Vagina (tissue), 2 donors: ENCODE measurements at places on chromosomes 2 and 18.

- DNase-seq = no peak
Observed at GRCh38 chr18:10490401-10491165, 35.2 kb upstream of the NAPG start.

GRCh38 chr2:72981536-72981935, 64.2 kb downstream of the EMX1 start:
- no peak for DNase-seq

DNA sequence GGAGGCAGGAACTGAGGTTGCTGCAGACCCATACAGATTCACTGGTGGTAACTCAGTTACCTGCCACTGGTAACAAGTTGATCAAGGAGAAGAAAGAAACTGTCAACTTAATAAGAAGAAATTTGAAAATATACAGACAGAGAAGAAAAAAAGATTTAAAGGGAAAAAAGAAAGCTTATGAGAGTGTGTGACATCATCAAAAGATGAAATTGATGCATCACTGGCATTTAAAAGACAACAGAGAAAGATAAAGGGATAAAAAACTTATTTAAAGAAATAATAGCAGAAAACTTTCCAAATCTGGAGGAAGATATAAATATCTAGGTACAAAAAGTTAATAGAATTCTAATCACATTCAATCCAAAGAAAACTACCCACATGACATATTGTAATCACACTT, 1003.2 kb downstream of the TDRD15 start:
- DNase-seq = no peak

DNA sequence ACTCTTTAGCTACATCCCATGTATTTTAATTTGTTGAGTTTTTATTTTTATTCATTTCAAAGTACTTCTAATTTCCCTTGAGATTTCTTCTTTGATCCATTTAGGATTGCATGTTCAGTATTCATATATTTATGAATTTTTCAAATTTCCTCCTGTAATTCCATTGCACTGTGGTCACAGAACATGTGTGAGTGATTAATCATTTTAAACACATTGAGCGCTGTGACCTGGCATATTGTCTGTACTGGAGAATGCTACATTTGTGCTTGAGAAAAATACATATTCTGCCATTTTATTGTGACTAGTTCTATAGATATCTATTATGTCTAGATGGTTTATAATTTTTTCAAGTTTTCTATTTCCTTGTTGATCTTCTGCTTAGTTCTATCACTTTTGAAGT, 353.7 kb downstream of the RAD51AP2 start:
- no peak for DNase-seq

GRCh38 chr18:35982409-35983114, 10.1 kb downstream of the RMP24 start:
- DNase-seq = no peak

DNA sequence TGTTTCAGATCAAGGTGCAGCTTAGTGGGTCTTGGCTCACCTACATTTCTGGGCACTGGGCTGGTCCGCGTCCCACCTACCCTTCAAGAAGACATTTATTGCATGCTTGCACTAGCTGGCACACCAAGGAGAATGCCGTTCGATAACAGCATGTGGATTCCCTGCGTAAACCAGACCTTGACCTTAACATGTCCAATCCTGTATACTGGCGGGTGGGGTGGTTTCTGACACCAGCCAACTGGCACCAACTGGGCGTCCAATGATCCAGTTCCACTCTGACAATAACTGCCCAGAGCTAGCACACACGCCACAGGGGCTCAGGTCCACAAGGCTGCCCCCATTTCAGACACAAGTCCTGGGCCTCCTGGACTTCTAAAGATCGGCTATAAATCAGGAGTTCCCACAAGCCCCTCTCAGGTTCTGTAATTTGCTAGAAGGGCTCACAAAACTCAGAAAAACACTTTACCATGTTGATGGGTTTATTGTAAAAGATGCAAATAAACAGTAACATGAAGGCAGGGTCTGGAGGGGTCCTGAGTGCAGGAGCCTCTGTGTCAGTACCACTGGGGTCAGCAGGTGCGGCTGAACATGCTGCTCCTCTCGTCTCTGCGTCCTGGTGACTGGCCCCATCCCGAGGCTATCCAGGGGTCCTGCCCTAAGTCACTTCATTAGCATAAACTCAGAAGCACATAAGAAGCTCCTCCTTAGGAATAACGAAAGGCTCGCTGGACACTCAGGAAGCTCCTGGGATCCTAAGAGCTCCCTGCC, 161.8 kb downstream of the HDAC4 start:
- no peak for DNase-seq

DNA sequence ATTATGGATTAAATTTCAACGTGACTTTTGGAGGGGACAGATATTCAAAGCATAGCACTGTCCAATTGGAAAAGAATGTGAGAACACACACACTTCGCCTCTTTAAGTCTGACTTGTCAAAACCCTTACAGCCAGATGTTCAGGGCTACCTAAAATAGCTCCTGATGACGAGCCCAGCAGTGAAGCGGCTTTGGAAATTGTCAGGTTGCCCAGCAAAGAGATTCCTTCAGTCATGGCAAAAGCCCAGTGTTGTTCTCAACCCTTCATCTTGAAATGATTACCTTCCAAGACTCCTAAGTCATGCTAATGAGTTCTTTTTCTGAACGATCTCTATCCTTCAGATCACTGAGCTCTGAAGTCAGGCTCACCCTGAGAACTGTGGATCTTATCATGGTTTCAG, 436.6 kb downstream of the LRATD1 start:
- DNase-seq = no peak

GRCh38 chr2:233087713-233088112, 27.6 kb downstream of the INPP5D start:
- DNase-seq = no peak

- no peak for DNase-seq
Observed at GRCh38 chr18:10285283-10285640, 169.2 kb upstream of the APCDD1 start.

DNA sequence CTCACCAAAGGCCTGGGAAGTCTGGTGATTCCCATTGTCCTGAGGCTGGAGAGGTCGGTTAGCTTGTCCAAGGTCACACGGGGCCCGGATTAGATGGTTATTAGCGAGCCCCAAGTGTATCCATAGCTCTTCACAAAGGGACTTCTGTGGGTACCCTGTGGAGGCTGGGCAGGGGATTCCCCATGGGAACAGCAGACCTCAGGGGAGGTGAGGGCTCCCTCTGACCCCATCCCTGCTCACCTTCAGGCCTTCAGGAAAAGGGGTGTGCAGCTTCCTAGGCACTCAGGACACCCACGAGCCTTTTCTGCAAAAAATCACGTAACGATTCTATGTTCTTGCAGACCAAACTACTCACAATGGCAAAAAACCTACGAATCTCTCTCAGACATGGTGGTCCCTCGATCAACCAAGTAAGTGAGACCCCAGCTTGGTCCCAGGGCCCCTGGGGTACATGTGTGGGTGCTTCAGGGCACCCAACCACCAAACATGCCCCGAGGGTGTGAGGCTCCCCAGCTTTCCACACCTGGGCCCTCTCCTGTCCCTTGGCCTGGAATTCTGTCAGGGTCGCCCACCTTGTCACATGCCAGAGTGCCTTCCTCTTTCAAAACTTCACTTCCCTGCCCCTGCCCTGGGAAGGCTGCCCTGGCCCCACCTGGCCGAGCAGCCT, 40.3 kb downstream of the PDIA6 start:
- DNase-seq = no peak

GRCh38 chr18:13418013-13418710, 199.6 kb downstream of the LDLRAD4 start:
- no peak for DNase-seq

DNA sequence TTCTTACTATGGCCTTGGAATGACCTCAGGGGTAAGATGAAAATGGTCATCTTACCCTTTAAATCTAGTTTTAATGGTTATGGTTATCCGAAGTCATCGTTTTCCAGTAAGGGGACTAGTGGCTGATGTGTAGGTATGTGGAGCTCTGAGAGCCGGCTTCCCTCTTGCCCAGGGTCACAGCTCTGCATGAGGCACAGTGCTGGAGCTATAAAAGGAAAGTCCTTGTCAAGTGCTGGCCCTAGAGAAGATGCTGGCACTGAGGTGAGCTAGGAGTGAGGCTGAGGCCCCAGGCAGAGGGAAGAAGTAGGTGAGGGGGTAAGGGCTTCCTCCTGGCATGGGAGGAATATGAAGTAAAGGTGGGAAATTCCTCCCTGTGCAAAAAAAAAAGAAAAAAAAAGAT, 35.0 kb downstream of the SMARCAL1 start:
- no peak for DNase-seq

DNA sequence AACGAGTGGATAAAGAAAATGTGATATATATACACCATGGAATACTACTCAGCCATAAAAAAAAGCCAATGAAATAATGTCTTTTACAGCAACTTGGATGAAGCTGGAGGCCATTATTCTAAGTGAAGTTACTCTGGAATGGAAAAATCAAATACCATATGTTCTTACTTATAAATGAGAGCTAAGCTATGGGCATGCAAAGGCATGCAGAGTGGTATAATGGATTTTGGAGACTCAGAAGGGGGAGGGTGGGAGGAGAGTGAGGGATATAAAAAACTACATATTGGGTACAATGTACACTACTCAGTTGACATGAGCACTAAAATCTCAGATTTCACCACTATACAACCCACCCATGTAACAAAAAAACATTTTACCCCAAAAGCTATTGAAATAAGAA, 1.7 kb upstream of the MSGN1 start:
- DNase-seq = no peak

DNA sequence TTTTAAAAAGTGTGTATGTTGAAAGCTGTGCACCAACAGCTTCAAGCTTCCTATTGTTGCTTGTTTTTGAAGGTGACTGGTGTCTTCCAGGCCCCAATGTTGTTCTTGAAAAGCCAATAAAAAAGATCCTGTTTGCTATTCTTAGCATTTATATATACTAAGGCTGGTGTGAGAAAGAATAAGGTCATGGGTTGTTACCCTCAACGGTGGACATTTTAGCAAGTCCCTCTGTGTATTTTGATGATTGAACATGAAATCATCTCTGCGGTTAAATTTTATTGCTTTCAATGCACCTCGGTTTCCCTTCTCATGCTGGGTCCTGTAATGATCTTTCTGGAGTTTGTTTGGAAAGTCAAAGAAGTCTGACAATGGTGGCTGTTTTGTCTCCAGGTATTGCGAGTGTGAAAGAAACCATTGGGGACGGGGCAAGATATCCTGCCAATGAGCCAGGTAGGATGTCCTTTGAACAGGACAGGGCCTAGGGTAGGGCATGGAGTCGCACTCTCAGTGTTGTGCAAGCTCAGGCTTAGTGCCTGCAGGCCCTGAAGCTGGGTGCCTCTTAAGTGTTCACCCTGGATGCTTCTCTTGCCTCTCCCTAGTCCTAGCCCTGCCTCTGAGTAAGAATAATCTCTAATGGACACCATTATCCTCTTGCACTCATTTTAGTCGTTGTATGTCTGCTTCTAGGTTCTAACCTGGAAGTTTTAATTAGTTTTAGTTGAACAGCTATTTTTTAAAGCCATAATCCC, 16.0 kb upstream of the KLF7 start:
- DNase-seq = no peak

DNA sequence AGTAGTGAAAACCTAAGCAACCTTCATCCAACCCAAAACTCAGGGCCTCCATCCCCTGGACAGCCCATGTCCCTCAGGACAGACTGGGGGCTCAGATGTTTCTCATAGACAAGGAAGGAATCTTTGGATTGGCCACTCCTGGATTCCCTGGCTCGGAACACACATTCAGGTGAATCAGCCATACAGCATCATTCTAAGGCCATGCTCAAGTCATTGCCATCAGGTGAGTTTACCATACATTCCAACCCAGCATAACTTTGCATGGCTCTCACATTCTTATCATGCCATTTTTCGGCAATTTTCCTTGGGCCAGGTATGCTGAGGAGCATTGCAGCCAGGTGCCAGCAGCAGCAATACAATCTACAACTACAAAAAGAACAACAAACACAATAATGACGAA, 34.6 kb upstream of the SERPINE2 start:
- no peak for DNase-seq

DNA sequence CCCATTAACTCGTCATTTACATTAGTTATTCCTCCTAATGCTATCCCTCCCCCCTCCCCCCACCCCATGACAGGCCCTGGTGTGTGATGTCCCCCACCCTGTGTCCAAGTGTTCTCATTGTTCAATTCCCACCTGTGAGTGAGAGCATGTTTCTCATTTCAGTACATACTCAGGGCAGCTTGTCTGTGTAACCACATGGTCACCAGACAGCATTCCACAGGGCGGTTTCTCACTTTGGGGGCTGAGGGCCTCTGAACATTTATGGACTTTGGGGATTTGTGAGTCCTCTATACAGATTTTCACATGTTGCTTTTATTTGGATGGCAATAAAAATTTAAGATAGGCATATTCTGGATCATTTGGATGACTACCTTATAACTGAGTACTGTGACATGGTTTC, 84.0 kb downstream of the LYPD6B start:
- DNase-seq = no peak

- no peak for DNase-seq
Observed at GRCh38 chr2:1496359-1496821, 83.1 kb downstream of the TPO start.

DNA sequence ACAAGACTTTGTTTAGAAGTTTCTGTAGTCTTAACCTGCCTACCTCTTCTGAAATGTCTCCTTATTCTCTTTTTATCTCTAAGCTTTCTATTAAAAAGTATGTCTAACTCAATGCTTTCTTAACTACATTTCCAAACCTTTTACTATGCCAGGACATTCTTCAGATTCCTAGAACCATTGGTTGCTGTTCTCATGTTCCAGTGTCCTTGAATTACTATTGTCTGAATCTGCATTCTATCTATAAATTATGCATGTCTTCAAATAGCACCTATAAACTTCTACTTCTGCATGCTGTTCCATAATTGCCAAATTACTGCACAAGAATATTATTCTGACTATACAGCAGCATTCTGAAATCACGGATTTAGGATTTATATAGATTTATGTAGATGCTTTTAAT, 166.0 kb upstream of the VWC2L start:
- DNase-seq = no peak

- DNase-seq = no peak
Observed at GRCh38 chr18:50836521-50836957, 16.7 kb upstream of the MRO start.

- DNase-seq = no peak
Observed at GRCh38 chr2:42168459-42169099, 574 bp upstream of the EML4 start.

DNA sequence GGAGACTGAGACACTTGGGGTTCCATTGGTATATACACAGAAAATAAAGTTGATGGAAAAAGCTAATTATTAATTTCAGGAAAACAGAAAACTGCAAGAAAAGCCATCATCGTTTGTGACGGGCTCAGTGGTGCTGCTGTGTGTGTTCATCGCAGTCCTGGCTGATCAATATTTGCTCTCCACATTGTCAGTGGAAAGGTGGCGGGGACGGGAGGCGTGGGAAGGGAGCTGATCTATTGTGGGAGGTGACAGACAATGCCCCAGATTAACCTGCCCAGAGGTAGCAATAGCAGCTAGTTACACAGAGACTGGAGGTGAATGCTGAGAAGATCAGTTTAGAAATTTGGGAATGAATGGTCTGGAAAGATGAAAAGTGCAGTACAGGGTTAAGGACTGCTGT, 50.0 kb upstream of the CTDP1 start:
- no peak for DNase-seq

DNA sequence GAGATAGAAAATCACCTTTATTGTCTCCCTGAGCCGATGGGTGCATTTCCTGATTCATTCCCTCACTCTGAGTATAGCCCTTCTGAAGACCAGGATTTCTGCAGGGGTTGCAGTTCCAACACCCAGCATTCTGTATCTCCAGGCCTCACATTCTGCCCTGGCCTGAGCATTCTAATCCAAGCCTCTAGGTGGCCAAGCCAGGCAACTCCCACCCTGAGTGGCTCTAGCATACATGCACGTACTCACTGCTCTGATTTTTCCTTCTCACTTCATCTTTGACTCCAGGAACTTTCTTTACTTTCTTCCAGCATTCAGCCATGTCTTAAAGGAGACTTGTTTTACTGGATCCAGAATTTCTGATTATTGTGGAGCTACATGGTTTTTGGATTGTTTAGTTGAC, 100.7 kb upstream of the STK39 start:
- no peak for DNase-seq
